ENCODE measurements at places on chromosomes 13 and 19. TPM values are rescaled to one million over a fixed set of nuclear protein-coding genes. Genes with fewer than 3 reads are reported as not detected.

Gene NALCN
- 5.1 TPM for polyA plus RNA-seq

Gene ZNF135
- 12.8 TPM for polyA plus RNA-seq

Gene WDR88
- polyA plus RNA-seq = not detected

Gene ZNF729
- polyA plus RNA-seq = not detected

Gene CYP4F2
- not detected for polyA plus RNA-seq

Gene APC2
- not detected for polyA plus RNA-seq

Gene C1QTNF9B
- not detected for polyA plus RNA-seq

Gene CALR3
- not detected for polyA plus RNA-seq

Gene CYP2S1
- polyA plus RNA-seq = not detected

Gene ZNF541
- polyA plus RNA-seq = 0.38 TPM

Gene GPR183
- polyA plus RNA-seq = 9.1 TPM

Gene IGSF23
- 8.4 TPM for polyA plus RNA-seq

Gene MTUS2
- 12.1 TPM for polyA plus RNA-seq

Gene CERS1
- 1.3 TPM for polyA plus RNA-seq

Gene CEACAM4
- polyA plus RNA-seq = not detected

Gene CLEC17A
- polyA plus RNA-seq = not detected

Gene LAMP1
- 97.4 TPM for polyA plus RNA-seq

Gene EEF1AKMT1
- 12.5 TPM for polyA plus RNA-seq

Gene IGFL1
- not detected for polyA plus RNA-seq

Gene OR1I1
- 0.13 TPM for polyA plus RNA-seq

Gene CEACAM8
- not detected for polyA plus RNA-seq

Data from aorta (tissue), 5 donors.